ENCODE measurements at places on chromosomes 16 and 17.

DNA sequence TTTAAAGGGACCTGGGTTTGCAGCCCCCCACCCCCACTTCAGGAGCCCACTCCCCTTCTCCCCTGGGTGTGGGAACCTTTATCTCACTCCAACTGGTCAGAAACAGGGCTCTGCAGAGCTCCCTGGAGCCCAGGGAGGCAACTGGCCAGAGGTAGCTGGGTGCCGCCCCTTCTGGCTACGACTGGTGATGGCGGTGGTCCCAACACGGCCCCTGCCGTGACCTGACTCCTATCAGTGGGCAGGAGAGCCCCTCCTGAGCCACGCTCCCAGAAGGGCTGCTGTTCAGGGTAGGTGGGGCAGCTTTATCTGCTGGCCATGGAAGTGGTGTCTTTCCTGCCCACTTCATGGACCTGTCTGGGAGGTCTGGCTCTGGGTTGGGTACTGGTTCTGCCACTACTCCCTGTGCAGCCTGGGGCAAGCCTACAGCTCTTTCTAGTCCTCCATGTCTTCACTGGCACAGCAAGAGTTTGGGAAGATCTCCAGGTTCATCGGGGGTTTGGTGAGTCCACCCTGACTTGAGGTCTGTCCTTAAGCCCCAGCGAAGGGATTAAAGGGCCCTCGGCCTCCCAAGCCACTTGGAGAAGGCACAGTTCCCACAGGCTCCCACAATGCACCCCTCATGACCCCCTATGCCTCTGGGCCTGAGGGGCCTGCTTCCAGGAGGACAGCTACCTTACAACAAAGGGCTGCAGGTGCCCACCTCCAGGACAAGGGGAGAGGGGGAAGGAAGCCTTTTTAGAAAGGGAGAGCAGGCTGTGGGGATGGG lies 5.5 kb upstream of the SREBF1 start:
- no peak for DNase-seq

DNA sequence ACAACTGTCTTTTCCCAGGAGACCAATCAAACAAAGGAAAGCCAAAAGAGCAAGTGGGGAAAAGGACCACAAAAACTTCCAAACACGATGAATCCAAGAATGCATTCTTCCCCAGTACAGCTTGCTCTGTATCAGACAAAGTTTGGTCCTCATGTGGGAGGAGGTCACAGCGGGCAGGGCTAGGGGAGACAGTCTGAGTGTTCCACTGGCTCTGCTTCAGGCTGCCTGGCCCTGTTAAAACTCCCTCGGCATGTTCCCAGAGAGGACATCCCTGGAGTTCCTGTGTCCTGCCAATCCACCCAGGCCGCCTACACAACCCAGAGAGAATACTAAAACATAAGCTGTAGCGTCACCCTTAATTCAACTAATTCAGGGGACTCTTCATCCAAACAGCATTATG lies 415.1 kb upstream of the DYNLRB2 start:
- DNase-seq, result no peak

DNA sequence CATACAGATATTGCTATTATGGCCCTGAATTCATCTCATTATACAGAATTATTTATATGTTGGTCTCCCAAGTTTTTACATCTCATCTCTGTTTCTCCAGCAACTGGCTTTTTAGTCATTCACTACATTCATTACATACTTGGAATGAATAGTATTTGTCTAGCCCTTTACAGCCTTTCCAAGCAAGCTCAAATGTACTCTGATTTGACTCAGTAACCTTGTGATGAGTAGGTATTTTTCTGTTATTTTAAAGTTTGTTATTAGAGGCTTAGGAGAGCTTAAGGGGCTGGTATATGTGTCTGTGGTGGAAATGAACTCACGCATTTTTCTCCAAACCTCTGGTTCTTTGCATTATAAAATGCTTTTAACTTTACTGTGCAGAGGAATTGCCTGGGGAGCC lies 224.7 kb downstream of the SNX29 start:
- DNase-seq, result no peak

DNA sequence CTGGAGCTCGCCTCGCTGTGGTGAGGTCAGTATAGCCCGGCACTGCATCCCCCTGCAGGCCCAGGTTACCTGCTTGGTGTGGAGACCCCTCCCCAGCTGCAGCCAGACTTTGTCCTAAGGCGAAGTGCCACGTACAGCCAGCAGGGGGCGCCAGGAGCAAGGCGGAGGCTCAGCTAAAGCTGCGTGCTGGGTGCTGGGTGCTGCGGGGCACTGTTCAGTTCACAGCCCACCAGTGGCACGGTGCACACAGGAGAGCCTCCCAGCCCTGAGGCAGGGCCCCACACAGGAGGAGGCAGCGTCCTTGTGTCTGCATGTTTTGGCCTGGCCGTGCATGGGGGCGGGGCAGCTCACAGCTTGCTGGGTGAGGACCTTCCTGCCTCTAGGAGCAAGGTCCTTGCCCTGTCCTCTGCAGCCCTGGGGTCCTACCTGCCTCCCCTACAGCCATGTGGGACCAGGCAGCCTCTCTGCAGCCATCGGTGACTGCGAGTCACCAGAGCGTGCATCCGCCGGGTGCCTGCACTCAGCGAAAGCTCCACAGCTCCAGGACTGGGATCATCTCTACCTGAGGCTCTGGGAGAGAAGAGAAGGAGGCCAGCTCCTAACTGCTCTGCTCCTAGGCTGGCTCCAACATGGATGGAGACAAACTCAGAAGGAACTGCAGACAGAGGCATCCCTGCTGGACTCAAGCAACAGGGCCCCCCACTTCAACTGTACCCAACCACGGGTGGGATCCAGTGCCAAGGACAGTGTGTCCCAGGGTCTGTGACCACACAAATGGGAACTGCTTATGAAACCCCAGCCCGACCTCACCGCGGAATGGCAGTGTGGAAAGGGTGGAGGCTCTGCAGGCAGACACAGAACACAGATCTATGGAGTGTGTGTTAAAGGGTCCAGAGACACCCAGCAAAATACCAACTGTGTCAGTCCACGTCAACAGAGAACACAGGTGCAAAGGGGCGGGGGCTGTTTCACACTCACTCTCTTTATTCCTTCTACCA lies 19.0 kb downstream of the SLC7A5 start:
- peak; percentile 56 for DNase-seq

DNA sequence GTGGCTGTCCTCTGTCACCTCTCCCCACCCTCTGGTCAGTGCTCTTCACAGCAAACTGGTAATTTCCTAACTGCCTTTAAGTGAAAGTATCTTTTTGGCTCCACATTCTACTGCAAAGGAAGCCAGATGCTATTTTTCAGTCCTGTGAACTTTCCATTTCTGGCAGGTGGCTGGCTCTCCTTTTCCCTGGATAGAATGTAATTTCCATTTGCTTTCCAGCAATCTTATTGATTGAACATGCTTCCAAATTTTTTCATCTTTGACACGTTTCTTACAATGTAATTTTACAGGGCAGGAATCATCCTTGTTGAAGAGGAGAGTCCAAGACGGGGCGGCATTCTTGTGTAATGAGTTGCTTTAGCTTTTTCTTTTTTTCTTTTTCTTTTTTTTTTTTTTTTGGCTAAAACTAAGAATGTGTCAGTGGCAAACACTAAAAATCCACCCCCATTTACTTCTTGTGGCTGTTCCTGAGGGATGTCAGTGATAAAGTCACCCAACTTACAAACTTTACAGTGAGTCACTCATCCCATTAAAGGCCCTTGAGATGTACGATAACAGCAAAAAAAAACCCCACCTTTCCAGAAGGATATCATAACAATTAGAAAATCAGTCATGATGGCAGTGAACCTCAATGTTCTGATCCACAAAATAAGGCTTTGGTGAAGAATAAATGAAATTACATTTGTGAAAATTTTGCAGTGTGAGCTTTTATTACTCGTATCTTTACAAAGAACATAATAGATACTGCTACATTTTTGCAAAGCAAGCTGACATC lies 29.4 kb upstream of the PRKCA start:
- no peak for DNase-seq

DNA sequence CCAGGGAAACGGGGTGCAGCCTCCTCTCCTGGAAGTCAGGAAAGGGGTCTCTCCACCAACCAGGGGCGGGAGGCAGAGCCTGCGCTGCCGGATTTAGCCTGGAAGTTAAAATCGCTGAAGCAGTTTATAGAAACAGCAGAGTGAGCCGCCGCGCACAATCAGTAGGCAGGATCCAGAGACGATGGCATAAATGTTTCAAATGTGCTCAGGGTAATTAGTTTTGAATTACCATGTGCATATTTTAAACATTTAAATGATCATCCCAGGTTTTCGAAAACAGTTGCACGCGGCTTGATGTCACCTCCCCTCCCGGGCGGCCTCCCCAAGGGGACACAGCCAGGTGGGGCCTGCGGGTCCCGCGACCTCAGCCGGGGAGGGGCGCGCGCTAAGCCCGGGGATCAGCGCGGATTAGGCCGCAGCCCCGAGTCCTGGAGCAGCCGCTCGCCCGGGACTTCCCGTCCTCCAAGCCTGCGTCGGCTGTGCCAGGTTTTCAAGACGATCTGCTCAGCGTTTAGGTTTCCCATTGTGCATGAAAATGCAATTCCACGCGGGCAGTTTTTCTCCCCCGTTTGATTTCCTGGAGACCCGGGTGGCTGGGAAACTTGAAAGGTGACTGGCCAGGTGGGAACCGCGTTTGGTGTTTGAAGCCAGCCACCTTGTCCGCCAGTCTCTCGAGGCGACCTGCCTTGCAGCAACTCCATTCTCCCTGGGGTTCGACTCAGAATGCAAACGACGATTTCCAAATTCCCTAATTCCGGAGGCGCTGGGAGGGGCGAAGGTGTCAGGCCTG lies 78.3 kb downstream of the RPA1 start:
- no peak for DNase-seq

- DNase-seq, result peak; percentile 40
These were observed 186.7 kb downstream of the MSI2 start for GRCh38 chr17:57442914-57443571.

DNA sequence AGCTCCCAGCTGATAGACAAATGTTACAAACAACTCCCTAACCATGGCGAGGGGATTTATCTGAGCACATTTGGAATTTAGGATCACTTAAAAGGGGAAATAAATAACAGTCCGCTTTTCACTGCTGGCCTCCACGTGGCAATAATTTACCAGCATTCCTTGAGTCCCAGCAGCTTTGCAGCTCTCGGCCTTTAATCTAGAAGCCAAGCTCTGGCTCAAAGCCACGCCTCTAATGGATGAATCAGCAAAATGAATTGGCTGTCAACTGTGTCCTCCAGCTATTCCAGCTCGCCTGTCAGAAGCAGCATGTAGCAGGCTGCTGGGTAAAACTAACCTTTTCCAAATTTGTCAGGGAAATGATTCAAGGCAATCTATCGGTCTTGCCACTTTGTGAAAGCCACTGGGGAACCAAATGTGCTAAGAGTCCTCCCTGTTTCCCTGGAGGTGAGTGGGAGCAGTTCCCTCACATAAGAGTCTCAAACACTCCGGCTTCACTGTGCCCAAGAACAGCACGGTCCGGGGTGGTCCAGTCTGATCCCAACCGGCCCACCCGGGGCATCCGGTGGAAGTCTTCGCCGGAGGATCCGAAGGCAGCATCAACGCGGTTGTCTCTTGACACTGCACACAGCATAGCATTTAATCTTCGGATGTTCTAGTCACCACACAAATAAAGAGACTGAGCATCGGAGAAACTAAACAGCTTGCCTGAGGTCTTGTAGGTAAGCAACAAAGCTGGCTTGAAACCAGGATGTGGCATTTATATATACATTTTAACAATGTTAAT lies 143.3 kb downstream of the PARN start:
- DNase-seq, result no peak

DNA sequence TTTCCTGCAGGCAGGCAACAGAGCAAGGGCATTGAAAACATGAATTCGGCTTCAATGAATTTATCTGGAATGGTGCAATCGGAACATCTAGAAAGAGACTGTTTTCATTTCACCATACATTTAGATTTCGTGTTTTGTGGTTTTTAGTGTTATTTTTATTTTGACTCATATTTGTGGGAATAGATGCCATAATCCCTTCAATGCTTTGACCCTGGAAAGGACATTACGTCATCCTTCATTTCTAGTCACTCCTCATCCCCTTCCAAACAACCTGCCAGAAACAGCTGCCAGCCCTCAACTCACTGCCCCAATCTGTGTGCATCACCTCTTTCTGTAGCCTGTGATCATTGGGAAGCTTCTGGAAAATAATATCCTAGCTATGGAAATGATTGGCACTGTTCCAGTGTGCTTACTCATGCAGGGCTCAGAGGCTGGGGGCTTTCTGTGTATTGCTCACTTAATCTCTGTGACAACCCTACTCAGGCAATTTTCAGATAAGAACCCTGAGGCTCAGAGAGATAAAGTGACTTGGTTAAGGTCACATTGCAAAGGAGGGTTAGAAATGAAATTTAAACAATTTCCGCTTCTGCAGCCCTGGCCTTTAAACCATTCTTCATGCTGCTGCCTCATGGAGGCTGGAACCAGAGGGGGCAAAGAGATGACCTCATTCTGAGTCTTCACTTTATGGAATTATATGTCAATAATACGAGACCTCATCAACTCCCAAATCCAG lies 9.5 kb upstream of the KSR1 start:
- DNase-seq, result no peak

GRCh38 chr17:42072323-42073187 lies 22.2 kb upstream of the C17orf113 start:
- DNase-seq, result no peak

GRCh38 chr17:55324296-55324978 lies 59.7 kb downstream of the HLF start:
- DNase-seq, result no peak

GRCh38 chr17:63537001-63537400 lies 13.3 kb upstream of the DCAF7 start:
- no peak for DNase-seq

DNA sequence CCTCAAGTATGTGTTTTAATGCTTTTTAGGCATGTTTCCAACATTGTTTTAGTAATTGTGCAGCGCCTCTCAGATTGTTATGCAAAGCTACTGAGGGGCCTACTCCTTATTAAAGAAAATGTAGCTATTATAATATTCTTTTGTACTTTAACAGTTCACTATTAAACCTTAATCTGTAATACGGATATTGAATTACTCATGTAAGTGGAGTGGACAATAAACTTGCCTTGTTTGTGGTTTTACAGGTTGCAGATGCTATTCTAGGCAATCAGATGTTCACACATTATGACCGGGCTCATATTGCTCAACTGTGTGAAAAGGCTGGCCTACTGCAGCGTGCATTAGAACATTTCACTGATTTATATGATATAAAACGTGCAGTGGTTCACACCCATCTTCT lies 41.0 kb downstream of the PTRH2 start:
- DNase-seq, result no peak

DNA sequence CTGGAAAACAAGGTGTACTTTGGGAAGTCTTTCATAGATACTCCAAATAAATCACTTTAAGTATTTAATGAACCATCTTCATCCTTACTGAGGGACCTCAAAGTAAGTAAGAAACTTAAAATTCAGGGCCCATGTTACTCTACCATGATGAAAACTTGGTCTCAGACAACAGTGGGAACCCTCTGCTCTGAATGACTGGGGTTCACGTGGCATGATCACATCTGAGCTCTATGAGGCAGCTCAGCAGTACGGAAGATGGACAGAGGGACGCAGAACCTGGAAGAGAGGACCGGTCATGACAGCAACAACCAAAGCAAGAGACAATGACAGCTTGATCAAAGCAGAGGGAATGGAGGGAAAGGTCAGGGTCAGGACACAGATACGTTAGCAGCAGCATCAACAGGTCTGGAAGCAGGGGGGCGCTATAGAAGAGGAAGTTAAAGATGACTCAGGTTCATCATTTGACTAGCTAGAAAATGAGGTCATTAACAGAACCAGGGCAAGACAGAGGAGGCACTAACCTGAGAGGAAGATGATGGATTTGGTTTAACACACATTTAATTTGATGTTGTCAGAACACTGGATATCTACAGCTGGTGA lies 9.5 kb downstream of the XPO6 start:
- no peak for DNase-seq

GRCh38 chr16:67796099-67796718 lies 10.2 kb downstream of the RANBP10 start:
- no peak for DNase-seq

- no peak for DNase-seq
These were observed 37.4 kb upstream of the CCL1 start for GRCh38 chr17:34400301-34400931.

Data from stimulated activated CD8-positive, alpha-beta memory T cell treated with anti-CD3 and anti-CD28 coated beads, Interleukin-4, amount 100 ng/mL, for 4 hours (primary cell).